PC-9 (cell line): ENCODE measurements at places on chromosomes 5 and 9. TPM values are rescaled to one million over a fixed set of nuclear protein-coding genes. Genes with fewer than 3 reads are reported as not detected.

DNA sequence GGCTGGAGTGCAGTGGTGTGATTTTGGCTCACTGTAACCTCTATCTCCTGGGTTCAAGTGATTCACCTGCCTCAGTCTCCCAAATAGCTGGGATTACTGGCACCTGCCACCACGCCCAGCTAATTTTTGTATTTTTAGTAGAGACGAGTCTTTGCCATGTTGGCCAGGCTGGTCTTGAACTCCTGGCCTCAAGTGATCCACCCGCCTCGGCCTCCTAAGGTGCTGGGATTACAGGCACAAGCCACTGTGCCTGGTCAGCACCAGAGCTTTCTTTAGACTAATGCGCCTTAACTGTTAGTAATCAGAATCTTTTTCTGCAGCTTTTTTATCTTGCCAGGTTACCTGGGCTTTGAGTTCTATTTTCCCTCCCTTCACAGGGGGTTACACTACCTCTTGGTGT is 18.4 kb downstream of the PTGS1 start:
- no peaks in the 10 kb centered on the region for H3K36me3 ChIP-seq
- H3K27ac ChIP-seq, result no peak overlapping the region
- no peak overlapping the region for H3K4me3 ChIP-seq
- DNase-seq, result no peak
- H3K4me1 ChIP-seq, result no peaks in the 10 kb centered on the region

DNA sequence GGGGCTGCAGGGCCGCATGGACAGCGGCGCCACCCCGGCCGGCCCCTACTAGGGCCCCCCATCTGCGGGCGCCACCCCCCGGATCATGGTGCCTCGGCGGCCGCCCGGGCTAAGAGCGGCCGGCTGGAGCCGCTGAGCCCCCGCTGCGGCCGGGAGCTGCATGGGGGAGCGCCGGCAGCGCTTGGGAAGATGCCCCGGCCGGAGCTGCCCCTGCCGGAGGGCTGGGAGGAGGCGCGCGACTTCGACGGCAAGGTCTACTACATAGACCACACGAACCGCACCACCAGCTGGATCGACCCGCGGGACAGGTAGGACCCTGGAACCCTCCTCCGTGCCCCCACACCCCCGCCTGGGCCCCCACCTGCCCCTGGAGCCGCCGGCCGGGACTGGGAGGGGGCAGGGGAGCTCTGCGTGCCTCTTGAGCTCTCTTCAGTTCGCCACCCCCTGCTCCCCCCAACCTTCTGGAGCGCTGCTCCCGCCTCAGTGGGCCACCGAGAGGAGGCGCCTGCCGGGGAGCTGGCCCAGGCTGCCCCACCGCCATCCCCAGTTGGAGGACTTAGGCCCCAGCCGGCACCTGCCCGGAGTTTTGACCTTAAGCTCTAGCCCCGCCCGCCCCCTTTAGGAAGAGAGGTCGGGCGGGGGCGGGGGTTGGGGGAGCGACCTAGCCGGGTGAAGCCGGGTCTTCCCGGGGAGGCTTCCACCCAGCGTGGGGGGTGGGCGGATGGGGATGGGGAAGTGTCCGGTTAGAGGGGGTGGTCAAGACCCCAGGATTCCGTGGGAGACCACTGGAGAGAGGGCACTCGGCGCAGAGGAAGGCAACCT is 730 bp downstream of the WWC1 start:
- no peak for DNase-seq
- no peaks in the 10 kb centered on the region for H3K27me3 ChIP-seq
- H3K4me1 ChIP-seq, result peaks cover 74% of the 10 kb centered on the region
- peak overlapping the region; percentile 63 for H3K4me3 ChIP-seq

GRCh38 chr5:59193616-59194319 is 610.9 kb downstream of the RAB3C start:
- peaks cover 12% of the 10 kb centered on the region for H3K4me1 ChIP-seq
- H3K4me3 ChIP-seq, result no peak overlapping the region
- peak; percentile 83 for DNase-seq
- no peaks in the 10 kb centered on the region for H3K27me3 ChIP-seq

The NR3C1 gene
- total RNA-seq, result 48.8 and 52.8 TPM in 2 replicates

The FOXD4 gene
- total RNA-seq, result not detected in 2 replicates

The PCDHA11 gene
- not detected in 2 replicates for total RNA-seq

The ZER1 gene
- total RNA-seq, result 65.2 and 70.0 TPM in 2 replicates

The MCTP1 gene
- total RNA-seq, result 3.9 and 4.3 TPM in 2 replicates
